ENCODE measurements at places on chromosomes 16 and 17.

GRCh38 chr16:11016524-11016988 is 72.2 kb downstream of the CLEC16A start:
- no peak for DNase-seq

GRCh38 chr16:27236635-27237218 is 31.8 kb downstream of the NSMCE1 start:
- DNase-seq = no peak

DNA sequence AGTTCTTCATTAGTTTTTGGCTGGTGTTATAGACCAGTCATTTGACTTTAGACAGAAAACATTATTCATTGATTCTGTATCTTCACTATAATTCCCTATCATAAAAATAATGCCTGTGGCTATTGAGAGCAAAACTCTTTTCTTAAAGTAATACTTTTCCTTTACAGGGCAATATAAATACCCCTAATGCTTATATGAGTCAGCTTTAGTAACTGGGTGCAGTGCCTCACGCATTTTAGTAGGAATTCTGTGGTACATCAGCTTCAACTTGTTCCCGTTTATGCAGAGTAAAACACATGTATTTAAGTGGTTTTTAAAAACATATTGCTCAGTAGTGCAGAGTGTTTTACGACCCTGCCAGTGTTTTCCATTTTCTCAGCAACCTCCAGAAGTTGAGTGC is 68.1 kb downstream of the SEC14L1 start:
- DNase-seq = no peak

DNA sequence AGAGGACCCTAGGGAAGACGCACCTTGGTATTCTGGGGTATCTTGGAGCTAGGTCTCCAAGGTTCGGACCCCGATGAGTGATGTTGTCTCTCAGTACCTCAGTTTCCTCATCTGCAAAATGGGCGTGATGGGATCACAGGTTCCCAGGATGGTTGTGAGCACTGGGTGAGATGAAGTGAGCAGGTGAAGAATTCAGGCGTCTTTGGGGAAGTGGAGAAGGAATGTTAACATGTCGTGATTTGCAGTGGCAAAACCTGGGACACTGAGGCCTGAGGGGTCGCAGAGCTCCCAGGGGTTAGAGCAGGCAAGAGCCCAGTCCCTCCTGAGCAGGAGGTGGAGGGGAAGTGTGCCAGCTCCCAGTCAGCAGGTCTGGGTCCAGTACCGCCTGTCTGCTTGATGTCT is 215.1 kb upstream of the GSE1 start:
- no peak for DNase-seq

- DNase-seq = no peak
These were observed 20.8 kb downstream of the DCUN1D3 start for GRCh38 chr16:20879175-20880040.

GRCh38 chr17:43818966-43819365 is 14.0 kb downstream of the MPP3 start:
- DNase-seq = no peak

GRCh38 chr17:48592057-48592514 is 1.5 kb downstream of the HOXB5 start:
- DNase-seq = no peak

DNA sequence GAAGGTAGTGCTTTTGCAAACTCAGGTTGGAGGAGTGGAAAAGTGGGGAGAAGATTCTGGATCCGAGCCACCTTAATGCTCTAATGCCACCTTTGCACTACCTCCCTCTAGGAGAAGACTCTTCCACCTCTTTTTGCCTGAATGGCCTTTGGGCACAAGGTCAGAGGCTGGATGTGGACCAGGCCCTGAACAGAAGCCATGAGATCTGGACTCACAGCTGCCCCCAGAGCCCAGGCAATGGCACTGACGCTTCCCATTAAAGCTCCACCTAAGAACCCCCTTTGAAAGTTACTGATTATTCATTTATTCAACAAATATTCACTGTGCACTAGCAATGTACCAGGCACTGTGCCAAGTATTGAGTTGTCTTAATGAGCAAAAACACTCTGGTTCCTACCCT is 3.2 kb downstream of the SHBG start:
- no peak for DNase-seq

- no peak for DNase-seq
These were observed 126.0 kb downstream of the MGAT5B start for GRCh38 chr17:76994237-76994637.

DNA sequence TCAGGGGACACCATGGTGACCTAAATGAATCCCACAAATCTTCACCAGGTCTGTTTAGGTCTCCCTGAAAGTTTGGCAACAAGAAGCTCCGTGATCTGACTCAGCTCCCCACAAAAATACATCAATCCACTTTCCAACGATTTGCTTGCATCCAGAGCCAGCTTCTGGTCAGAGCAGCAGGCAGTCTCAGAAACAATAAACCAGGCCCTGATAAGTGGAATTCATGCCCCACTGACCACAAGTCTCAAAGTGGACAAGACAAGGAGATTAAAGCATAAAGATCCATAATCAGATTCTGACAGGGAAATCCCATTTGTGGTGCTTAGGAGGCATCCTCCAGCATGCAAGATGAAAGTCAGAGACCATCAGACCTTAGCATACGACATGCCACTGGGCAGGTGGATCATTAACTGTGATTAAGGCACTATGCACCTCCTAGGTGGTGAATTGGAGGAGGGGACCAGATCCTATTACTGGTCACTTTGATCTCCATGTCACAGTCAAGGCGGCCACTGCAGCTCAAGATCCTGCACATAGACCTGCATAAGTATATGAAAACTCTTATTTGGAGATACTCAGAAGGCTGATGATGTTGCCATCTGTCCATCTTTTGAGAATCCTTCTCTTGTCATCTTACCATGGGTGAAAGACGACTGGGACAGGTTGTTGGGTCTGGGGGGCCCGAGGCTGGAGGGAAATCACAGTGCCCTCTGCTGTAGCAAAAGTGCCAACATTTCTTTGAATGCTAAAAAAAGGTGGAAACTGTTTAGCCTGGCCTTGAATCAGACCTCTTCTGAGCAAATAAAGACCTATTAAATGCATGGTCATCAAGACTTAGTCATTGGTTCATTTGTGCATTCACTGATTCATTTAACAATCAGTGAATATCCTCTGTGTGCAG is 309.2 kb upstream of the CCL2 start:
- no peak for DNase-seq

- no peak for DNase-seq
These were observed 358.6 kb upstream of the ASIC2 start for GRCh38 chr17:33651686-33652085.

- DNase-seq = no peak
These were observed 239.0 kb downstream of the CCDC182 start for GRCh38 chr17:57505841-57506773.

DNA sequence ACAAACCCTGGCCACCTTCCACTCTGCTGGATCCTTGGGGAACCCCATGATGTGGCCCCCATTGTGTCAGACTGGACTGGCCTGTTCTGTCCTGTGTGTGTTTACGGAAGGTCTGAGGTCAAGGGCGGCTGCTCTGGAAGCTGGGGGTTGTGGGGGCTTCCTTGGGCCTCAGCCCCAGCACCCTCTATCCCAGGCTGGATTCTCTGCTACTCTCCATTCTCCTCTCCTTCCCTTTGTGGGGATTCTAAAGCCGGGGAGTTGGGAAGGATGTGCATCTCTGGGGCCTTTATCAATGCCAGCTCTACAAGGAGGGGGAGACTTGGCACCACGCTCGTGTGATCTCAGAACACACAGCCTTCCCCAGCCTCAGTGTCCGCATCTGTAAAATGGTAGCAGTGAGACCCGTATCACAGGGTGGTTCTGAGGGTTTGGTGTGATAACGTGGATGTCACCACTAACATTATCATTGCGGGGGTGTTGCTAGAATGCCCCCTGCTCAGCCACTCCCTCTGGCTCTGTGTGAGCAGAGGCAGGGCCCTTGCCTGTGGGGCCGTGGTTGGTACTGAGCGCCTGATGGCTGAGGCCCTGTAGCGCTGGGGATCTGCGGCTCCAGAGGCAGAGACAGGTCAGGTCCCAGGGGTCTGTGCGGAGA is 18.1 kb downstream of the ADGRG1 start:
- DNase-seq = no peak

- DNase-seq = no peak
These were observed 42.9 kb upstream of the TNRC6C start for GRCh38 chr17:77915594-77916021.

GRCh38 chr16:1458336-1458976 is 14.1 kb upstream of the CCDC154 start:
- DNase-seq = no peak

- no peak for DNase-seq
These were observed 47.9 kb downstream of the STH start for GRCh38 chr17:46046957-46047356.
